Left lobe of liver (tissue), 2 donors: ENCODE measurements at places on chromosomes 2 and 18. TPM values are rescaled to one million over a fixed set of nuclear protein-coding genes. Genes with fewer than 3 reads are reported as not detected.

TMEM185B gene
- total RNA-seq: 3.4 TPM

COL6A3 gene
- 6.2 TPM for total RNA-seq

ZNF521 gene
- 1.6 TPM for total RNA-seq

SLC23A3 gene
- total RNA-seq: 2.8 TPM

CAVIN2 gene
- total RNA-seq: 8.6 TPM

PLB1 gene
- 0.45 TPM for total RNA-seq

TUBB8B gene
- not detected for total RNA-seq

GKN1 gene
- total RNA-seq: not detected

ALKAL2 gene
- total RNA-seq: 2.5 TPM

HOXD8 gene
- not detected for total RNA-seq

SOWAHC gene
- 21.3 TPM for total RNA-seq

RSAD2 gene
- total RNA-seq: 1.6 TPM

FBXO36 gene
- 1.1 TPM for total RNA-seq

GPN1 gene
- total RNA-seq: 8.6 TPM

RNF152 gene
- total RNA-seq: 102 TPM

SFXN5 gene
- total RNA-seq: 80.1 TPM

FAM124B gene
- total RNA-seq: 2.1 TPM

VIL1 gene
- 2.6 TPM for total RNA-seq

DSC3 gene
- 0.03 TPM for total RNA-seq

COL5A2 gene
- total RNA-seq: 6.1 TPM

MATN3 gene
- 0.08 TPM for total RNA-seq

RUFY4 gene
- total RNA-seq: not detected

LGALSL gene
- total RNA-seq: 5.5 TPM

ADGRF3 gene
- 0.23 TPM for total RNA-seq

SEPTIN2 gene
- total RNA-seq: 74.5 TPM

MCFD2 gene
- total RNA-seq: 161 TPM

ACSL3 gene
- total RNA-seq: 41.5 TPM

ACVR1 gene
- total RNA-seq: 14.9 TPM

ANKRD30B gene
- total RNA-seq: not detected

ACVR1C gene
- 2.2 TPM for total RNA-seq

RTP5 gene
- not detected for total RNA-seq
